T-cell (primary cell): ENCODE measurements at places on chromosomes 12 and 14. TPM values are rescaled to one million over a fixed set of nuclear protein-coding genes. Genes with fewer than 3 reads are reported as not detected.

DNA sequence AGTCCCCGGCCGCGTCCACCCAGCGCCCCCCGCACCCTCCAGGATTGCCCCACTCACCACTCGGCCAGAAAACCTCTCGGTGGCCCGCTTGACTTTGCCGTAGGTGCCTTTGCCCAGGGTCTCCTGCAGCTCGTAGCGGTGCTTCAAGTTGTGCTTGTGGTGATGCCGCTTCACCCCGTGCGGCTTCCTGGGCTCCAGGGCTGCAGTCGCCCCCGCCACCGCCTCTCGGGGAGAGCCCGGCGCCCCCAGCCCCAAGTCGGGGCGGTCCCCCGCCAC is 459 bp downstream of the NUAK1 start:
- H3K27me3 ChIP-seq = peaks cover 47% of the 10 kb centered on the region
- no peak overlapping the region for H3K4me3 ChIP-seq
- no peak overlapping the region for H3K27ac ChIP-seq
- H3K4me1 ChIP-seq = peaks cover 23% of the 10 kb centered on the region

- no peaks in the 10 kb centered on the region for H3K27me3 ChIP-seq
- DNase-seq = peak; percentile 53
- peak overlapping the region; percentile 98 for H3K4me3 ChIP-seq
These were observed 5.1 kb downstream of the EVL start for GRCh38 chr14:100070310-100070709.

DNA sequence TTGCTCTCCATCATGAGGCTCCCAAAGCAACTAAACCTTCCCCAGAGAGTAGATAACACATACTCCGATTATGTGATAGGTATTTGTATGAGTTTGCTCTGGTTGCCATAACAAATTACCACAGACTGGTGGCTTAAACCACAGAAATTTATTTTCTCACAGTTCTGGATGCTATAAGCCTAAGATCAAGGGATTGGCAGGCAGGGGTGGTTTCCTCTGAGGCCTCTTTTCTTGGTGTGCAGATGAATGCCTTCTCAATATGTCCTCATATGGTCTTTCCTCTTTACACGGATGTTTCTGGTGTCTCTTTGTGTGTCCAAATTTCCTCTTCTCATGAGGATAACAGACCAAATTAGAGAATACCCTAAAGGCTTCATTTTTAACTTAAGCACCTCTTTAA is 285.8 kb upstream of the GRIP1 start:
- peaks cover 10% of the 10 kb centered on the region for H3K4me1 ChIP-seq
- peak; percentile 55 for DNase-seq
- H3K4me3 ChIP-seq = no peak overlapping the region

DNA sequence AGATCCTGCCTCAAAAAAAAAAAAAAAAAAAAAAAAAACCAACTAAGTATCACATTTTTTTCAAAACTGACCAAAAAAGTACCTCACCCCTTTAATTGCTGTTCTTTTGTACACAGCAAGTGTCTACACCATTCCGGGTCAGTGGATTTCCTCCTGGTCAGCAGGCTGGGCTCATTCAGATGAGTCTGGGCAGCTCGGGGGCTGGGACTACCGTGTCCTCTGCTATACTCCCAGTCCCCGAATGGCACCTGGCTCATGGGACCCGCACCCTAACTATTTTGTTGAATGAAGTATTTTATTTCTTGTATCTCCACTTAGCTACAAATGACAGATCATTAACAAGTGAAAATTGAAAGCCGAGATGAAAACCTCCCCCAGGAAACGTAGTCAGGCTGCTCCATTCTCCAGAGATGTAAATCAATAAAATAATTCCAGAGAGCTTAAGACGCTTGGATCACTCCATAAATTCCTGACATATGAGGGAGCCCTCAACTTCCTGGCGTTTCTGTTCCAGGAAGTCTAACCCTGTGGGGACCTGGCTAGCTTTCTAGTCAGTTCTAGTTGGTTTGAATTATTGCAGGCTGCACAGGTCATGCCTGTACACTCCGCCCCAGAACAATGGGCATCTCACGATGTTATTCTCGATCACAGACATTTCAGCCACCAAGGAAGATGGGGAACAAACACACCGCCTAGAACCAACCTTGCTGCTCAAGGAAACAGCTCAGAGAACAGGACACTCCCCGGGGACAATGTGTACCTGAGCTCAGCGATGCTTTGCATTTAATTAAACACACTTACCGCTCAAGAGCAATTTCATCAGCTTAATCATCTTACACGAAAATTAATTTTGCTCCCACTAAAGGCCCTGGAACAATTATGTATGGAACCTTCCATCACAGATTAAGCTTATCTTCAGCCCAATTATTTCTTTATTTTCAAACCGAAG is 76.3 kb downstream of the RIMBP2 start:
- H3K27me3 ChIP-seq = peaks cover 26% of the 10 kb centered on the region
- H3K4me1 ChIP-seq = no peaks in the 10 kb centered on the region
- no peak for DNase-seq
- no peaks in the 10 kb centered on the region for H3K36me3 ChIP-seq
- no peak overlapping the region for H3K4me3 ChIP-seq

Gene RECQL
- total RNA-seq = 53.8 TPM

Gene RCOR1
- 17.7 TPM for total RNA-seq

DNA sequence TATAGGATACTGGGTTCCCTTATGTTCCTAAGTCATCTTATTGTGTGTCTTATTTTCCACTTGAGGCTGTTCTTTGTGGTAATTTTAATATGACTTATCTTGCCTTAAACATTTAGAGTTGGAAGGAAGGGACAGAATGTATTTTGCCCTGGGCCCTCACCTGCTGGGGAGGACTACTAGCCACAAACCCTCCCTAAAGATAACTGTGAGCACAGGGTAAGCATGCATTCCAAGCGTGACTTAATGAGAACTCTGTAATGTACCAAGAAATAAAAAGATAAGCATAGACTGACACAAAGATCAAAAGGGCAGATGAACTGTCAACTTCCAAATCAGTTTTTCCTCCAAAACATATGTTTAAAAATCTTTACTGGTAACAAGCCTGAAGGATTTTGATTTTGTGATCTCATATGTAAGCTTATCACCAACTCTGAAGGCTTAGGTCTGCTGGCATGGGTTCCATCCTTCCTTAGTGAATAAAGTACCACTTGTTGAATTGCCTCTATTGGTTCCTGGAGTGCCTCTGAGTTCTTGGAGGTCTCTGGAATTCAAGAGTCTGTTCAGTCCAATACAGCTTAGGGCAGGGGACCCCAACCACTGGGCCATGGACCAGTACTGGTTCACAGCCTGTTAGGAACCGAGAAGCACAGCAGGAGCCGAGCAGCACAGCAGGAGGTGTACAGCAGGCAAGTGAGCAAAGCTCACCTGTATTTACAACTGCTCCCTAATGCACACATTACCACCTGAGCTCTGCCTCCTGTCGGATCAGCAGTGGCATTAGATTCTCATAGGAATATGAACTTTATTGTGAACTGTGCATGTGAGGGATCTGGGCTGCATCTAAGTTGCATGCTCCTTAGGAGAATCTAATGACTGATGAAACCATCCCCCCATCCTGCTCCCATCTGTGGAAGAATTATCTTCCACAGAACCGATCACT is 29.8 kb upstream of the NFYB start:
- no peak overlapping the region for H3K27ac ChIP-seq
- DNase-seq = no peak
- H3K4me3 ChIP-seq = no peak overlapping the region
- no peaks in the 10 kb centered on the region for H3K4me1 ChIP-seq
- H3K27me3 ChIP-seq = no peaks in the 10 kb centered on the region

- no peaks in the 10 kb centered on the region for H3K27me3 ChIP-seq
- no peak overlapping the region for H3K4me3 ChIP-seq
- DNase-seq = no peak
- no peaks in the 10 kb centered on the region for H3K4me1 ChIP-seq
- peaks cover 63% of the 10 kb centered on the region for H3K36me3 ChIP-seq
- no peak overlapping the region for H3K27ac ChIP-seq
These were observed 183.4 kb downstream of the ESR2 start for GRCh38 chr14:64110802-64111201.

Gene KLRB1
- 25.7 TPM for total RNA-seq

DNA sequence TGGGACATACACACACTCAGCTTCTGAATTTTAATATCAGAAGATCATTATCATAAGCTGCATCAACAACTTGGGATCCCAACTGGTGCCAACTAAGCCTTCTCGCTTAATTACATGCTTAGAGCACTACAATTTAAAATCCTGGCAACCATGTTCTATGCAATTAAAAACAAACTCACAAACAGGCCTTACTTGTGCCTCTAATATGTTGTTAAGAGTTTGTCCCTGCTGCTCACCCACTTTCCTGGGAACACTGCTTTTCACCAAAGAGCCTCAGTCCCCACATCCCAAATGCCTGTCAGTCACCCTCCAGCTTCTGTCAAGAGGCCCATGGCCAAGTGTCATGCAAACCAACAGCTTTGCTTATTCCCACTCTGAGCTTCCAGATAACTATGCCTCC is 69.7 kb downstream of the TTC9 start:
- no peak overlapping the region for H3K27ac ChIP-seq
- no peak overlapping the region for H3K4me3 ChIP-seq
- no peak for DNase-seq
- peaks cover 4% of the 10 kb centered on the region for H3K27me3 ChIP-seq

DNA sequence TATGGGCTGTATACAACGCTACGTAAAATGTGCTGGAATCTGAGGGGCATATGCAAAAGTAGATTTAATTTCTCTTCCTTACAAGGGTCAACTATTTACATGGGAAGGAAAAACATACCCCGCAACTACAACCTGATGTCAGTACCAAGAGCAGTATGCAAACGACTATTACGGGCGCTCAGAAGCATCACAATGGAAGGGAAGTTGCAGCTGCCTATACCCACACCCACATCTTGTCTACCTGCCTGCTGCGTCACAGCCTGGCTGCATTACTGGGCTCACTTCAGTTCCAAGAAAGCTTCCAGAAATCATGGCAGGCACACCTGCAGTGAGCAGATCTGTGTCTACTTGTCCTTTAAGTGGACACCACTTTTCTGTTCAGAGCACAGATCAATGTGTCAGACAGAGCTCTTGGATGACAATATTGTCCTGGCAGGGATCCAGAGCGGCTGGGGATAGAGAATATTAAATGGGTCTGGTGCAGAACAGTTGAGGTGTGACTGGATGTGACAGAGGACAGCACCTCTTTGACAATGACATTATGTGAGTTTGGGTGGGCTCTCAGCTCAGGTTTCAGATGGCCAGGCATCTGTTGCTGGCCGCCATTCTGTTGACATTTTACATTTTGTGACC is 41.5 kb upstream of the GNG2 start:
- no peak overlapping the region for H3K4me3 ChIP-seq
- H3K36me3 ChIP-seq = no peaks in the 10 kb centered on the region
- no peaks in the 10 kb centered on the region for H3K27me3 ChIP-seq

DNA sequence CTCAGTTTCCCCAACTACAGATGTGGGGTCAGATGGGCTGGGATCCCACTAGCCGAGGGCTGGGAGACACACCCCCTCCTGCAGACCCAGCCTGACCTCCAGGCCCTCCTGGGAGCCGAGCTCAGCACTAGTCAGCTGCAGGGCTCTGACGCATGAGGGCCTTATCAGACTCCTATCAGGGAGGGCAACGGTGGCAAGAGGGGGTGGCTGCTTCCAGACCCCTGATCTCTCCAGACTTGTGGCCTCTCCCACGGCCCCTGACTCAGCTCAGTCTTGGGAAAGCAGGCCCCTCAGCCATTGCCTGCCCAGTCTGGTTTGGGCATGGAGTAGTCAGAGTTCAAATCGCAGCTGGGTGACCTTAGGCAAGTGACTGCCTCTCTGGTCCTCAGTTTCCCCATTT is 2.5 kb downstream of the RASAL1 start:
- H3K4me1 ChIP-seq = peaks cover 22% of the 10 kb centered on the region
- no peak overlapping the region for H3K27ac ChIP-seq
- H3K36me3 ChIP-seq = no peaks in the 10 kb centered on the region
- no peaks in the 10 kb centered on the region for H3K27me3 ChIP-seq
- no peak overlapping the region for H3K4me3 ChIP-seq
- DNase-seq = no peak

Gene ACADS
- 20.4 TPM for total RNA-seq

Gene MYO1A
- 1.4 TPM for total RNA-seq

GRCh38 chr14:36151335-36151734 is 25.2 kb downstream of the PTCSC3 start:
- no peak overlapping the region for H3K4me3 ChIP-seq
- no peak for DNase-seq
- no peak overlapping the region for H3K27ac ChIP-seq
- H3K36me3 ChIP-seq = no peaks in the 10 kb centered on the region

DNA sequence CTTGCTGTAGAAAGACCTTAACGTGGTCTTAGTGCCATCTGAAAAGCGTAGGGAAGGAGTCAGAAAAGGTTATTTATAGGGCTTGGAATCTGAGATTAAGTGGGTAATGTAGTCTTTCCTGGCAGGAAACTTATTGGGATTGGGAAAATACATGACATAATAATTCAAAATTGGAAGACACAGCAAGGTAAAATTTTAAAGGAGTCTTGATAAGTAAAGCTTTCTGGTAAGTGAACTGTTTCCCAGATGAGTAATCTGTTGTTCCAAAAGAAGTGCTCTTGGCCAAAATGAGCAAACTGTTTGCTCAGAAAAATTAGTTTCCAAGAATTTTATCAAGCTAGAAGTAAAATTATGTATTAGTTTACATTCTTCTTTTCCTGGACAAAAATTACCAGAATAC is 149.3 kb upstream of the TMTC2 start:
- H3K4me3 ChIP-seq = no peak overlapping the region
- no peaks in the 10 kb centered on the region for H3K36me3 ChIP-seq
- no peaks in the 10 kb centered on the region for H3K27me3 ChIP-seq
- H3K4me1 ChIP-seq = no peaks in the 10 kb centered on the region
- no peak overlapping the region for H3K27ac ChIP-seq
- no peak for DNase-seq

DNA sequence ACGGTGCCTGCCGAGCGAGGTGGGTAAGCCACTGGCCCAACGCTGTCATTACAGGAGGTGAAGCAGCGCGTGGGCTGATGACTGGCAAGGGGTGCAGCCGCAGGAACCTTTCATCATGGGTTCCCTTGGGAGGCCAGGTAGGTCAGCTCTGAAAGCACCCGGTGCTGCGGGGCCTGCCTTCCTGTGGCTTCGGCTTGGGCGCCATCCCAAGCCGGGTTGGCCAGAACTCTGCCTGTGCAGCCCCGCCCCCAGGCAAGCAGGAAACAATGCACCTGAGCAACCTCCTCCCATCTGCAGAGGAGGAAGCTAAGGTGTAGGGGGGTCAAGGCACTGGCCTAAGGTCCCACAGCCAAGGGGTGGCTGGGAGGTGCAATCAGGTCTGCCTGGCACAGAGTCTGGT is 20.0 kb upstream of the HHIPL1 start:
- no peak overlapping the region for H3K27ac ChIP-seq
- DNase-seq = no peak
- H3K36me3 ChIP-seq = no peaks in the 10 kb centered on the region
- no peak overlapping the region for H3K4me3 ChIP-seq
- H3K4me1 ChIP-seq = peaks cover 14% of the 10 kb centered on the region

Gene HAL
- total RNA-seq = 2.4 TPM

DNA sequence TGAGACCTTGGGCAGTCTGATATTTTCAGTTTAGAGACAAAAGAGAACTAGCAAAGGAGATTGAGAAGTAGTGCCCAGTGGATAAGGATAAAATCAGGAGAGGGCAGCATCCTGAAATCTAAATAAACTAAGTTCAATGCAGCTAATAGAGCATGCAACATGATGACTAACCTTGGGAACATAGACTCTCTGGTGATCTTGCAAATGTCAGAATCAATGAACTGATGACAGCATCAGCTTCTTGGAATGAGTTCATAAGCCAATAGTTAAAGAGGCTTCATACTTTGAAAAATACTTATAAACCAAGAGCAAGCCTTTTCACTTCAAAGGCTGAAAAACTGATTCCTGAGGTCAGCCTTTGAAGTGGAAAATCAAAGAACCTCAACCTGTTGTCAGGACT is 8.2 kb downstream of the TAS2R19 start:
- no peaks in the 10 kb centered on the region for H3K36me3 ChIP-seq
- no peaks in the 10 kb centered on the region for H3K4me1 ChIP-seq
- no peak overlapping the region for H3K4me3 ChIP-seq
- no peak for DNase-seq
